COR-L47 (cell line): ENCODE measurements at places on chromosomes 5 and 9.

DNA sequence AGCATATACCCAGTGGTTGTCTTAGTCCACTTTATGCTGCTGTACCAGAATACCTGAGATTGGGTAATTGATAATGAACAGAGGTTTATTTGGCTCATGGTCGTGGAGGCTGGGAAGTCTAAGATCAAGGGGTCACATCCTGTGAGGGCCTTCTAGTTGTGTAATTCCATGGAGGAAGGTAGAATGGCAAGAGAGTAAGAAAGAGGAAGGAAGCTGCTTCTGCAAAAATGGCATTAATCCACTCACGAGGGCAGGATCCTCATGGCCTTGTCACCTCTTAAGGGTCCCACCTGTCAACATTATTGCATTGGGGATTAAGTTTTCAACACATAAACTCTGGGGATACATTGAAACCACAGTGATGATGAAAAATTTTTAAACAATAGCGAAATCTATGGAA is 17.0 kb downstream of the BTNL8 start:
- no peak for DNase-seq

- DNase-seq = no peak
Observed at GRCh38 chr5:138545919-138546562, 3.0 kb upstream of the ETF1 start.

GRCh38 chr9:257957-258356 is 43.3 kb downstream of the DOCK8 start:
- DNase-seq = no peak

- DNase-seq = no peak
Observed at GRCh38 chr9:16884373-16884772, 13.9 kb upstream of the BNC2 start.

- no peak for DNase-seq
Observed at GRCh38 chr5:123876276-123876790, 364.4 kb downstream of the CSNK1G3 start.

DNA sequence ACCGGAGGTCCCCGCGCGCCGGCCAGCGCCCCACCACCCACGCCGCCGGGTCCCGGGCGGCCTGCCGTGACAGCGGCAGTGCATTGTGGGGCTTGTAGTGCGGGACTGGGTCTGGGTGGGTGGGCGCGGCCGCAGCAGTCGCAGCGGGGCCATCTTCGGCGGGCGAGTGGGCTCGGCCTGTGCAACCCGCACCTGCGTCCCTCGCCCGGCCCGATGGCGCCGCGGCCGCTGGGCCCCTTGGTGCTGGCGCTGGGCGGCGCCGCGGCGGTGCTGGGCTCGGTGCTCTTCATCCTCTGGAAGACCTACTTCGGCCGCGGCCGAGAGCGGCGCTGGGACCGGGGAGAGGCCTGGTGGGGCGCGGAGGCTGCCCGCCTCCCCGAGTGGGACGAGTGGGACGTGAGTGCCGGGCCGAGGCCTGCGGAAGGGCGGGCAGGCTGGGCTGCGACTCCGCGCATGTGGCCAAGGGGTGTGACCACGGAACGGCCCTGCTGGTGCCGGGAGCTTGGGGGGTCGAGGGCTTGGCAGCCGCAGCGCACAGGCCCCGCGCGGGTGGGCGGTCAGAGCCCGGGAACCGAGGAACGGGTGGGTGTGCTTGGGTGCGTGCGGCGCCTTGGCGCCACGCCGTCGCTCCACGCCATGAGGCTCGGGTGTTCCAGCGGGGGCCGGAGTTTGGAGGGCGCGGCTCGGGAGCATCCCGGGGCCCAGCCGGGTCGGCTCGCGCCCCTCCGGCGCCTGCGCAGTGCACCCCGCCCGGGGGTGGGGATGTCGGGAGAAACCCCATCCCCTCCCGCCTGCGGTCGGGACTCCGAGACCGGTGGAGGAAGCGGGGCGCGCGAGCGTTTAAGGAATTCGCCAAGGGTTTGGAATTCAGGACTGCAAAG is at the start of gene ARL10:
Gene ARL10 (plus strand): TSS at position 137 of the 881 bp plus-strand sequence. CDS start 77 bp downstream, at position 214.
- DNase-seq = peak; percentile 9

DNA sequence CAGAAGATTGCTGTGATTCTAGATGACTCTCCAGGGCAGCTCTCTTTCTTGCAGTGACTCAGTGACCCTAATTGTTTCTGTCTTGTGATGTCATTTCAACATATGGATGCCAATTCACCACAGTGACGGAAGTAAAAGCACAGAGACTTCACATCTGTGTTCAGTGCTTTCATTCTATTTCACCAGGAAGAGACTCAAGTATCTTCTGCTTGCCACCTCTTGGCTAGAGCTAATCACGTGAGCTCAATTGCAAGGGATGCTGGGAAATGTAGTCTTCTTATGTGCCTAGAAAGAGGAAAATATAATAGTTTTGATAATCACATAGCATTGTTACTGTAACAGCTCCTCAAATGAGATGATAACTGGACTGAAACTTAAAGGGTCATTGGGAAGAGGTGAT is 453.3 kb upstream of the KLF4 start:
- no peak for DNase-seq
